ENCODE measurements at places on chromosomes 6 and 20.

GRCh38 chr20:9985773-9986172 is 49.0 kb upstream of the ANKEF1 start:
- no peak for DNase-seq

DNA sequence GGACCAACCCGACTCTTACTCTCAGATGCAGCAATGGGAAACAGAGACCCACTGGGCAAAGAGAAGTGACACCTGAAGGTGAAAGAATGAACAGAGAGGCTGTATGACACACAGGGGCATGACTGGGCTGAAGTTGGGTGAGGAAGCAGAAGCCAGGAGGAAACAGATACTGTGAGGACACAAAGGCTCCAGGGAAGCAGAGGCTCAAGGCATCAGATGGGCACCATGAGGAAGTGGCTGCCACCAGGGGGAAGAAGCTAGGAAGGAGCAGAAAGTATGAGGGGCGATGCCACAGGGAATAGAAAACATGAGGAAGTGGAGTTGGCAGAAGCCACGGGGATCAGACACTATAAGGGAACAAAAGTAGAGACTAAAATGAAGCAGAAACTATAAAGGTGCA is 30.9 kb upstream of the OCSTAMP start:
- no peak for DNase-seq

- no peak for DNase-seq
Observed at GRCh38 chr6:51323056-51323455, 504.4 kb downstream of the TFAP2B start.

GRCh38 chr20:20519269-20519668 is 151.4 kb downstream of the INSM1 start:
- DNase-seq: no peak

GRCh38 chr6:44375071-44375470 is 12.4 kb upstream of the CDC5L start:
- no peak for DNase-seq

DNA sequence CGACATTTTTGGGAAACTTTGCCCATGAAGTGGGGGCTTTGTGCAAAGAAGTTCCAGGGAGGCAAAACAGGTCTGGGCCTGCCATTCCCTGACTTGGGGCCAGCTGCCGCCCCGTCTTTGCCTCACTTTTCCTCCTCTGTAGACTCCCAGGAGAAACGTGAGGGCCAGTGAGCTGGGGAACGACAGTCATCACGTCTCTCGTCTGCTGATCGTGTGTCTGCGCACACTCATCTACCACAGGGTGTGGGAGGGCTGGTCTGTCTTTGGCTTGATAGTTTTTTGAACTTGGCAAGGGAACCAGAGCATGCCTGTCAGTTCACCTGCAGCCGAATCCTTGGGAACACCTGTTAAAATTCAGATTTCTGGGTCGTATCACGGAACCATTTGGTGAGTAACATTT is 8.5 kb downstream of the GHRH start:
- no peak for DNase-seq

GRCh38 chr6:7976485-7977056 is 66.0 kb upstream of the TXNDC5 start:
- no peak for DNase-seq

DNA sequence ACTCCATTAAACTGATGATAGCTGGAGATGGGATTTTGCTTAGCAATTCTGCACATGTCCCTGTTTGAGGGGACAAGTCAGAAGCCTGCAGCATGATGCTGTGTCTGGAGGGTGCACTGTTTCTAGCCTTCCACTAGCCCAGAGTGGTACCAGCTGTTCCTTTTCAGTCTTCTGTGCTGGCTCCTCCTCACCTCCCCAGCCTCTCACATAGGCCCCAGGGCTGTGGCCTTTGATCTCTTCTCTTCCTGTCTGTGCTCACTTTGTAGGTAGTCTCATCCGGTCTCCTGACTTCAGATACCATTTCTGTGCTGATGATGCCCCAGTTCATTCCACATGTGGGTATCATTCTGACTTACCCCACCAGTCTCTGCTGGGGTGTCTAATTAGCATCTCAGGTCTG is 126.3 kb downstream of the HIVEP1 start:
- DNase-seq: no peak
